ENCODE measurements at places on chromosomes 3 and 15.

- DNase-seq: no peak
These were observed 48.6 kb downstream of the SLC12A8 start for GRCh38 chr3:125163739-125164601.

- no peak for DNase-seq
These were observed 7.9 kb downstream of the ANP32A start for GRCh38 chr15:68812597-68813431.

DNA sequence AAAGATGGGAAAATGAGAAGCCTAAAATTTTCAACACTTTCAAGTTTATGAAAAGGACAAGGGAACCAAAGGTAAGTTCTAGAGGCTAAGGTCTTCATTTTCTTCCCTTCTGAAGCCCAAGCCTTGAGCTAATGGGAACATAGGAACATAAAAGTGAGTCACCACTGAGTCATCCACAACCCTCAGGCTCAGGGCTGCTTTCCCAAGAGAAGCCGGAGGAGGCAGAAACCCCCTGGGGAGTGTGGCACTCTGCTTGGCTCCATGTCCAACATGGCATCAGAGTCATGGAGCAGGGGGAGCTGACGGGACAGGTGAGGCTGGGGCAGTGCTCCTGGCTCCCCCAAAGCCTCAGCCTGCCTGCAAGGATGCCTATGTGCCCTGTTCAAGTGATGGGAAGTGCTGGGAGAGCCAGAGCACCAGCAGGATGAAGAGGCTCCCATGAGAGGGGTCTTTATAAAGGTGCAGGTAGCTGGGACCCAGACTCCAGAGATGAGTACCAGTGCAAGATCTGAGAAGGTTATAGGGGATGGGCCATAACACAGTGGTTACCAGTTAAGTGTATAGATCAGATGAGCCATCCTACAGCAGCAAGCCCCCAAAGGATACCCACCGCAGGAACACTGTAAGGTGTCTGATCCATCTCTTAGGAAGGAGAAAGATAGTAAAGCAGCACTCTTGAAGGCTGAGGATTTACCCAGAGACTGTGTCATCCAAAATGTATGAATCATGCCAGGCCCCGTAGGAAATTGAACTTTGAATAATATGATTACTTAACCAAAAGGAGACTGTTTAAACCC, 31.8 kb upstream of the RYR3 start:
- DNase-seq: peak; percentile 62

GRCh38 chr3:185687271-185687878, 101.3 kb downstream of the SENP2 start:
- DNase-seq: no peak

DNA sequence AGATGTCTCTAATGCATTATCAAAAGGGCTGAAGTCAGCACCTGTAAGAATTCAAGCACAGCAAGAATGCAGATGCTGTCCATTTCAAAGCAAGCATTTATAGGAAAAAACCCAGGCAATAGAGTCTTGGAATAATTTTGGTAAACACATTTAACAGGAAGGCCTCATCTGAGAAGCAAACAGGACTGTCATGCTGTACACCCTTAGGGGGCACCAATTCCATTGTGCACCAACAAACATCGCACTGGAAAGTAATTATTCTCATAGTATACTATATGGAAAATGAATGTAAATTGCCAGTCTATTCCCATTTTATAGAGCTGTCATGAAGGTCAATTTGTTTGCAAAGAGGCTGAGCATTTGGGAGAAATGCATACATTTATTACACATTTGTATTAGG, 247.3 kb upstream of the SUCLG2 start:
- no peak for DNase-seq

DNA sequence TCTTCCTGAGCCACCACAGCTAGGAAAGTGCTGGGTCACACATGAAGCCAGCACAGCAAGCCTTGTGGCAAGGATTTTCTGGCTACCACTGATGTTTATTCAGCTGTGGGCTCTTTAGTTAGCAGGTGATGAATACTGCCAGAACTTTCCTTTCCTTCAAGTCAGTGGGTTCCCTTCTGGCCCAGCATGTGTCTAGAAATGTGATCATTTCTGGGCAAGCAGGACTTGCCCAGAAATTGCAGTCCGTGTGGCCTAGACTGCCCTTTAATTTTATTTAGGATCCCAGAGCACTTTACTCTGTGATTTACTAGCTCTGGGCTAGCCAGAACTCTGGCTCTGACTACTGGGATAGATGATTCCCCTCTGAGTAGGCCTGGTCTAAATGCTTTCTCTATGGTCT, 397.5 kb downstream of the ZIC4 start:
- no peak for DNase-seq

DNA sequence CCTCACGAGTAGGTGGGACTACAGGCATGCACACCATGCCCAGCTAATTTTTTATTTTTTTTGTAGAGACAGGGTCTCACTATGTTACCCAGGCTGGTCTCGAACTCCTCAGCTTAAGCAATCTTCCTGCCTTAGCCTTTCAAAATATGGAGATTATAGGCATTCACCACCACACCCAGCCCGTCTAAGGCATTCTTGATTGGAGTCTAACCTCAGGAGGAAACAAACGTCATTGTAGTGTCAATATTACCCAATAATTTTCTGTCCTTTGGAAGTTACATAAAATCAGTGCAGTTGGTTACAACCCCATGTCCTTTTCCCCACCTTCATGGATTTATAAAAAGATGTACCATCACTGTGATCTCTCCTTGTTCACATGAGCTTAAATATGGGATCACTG, 41.8 kb downstream of the TIMP4 start:
- DNase-seq: no peak

GRCh38 chr15:65828585-65828984, 36.5 kb upstream of the DENND4A start:
- no peak for DNase-seq

GRCh38 chr3:106206613-106207012, 337.8 kb upstream of the CBLB start:
- peak; percentile 5 for DNase-seq

- DNase-seq: peak; percentile 90
These were observed 171.6 kb upstream of the NR2F2 start for GRCh38 chr15:96158938-96159337.

DNA sequence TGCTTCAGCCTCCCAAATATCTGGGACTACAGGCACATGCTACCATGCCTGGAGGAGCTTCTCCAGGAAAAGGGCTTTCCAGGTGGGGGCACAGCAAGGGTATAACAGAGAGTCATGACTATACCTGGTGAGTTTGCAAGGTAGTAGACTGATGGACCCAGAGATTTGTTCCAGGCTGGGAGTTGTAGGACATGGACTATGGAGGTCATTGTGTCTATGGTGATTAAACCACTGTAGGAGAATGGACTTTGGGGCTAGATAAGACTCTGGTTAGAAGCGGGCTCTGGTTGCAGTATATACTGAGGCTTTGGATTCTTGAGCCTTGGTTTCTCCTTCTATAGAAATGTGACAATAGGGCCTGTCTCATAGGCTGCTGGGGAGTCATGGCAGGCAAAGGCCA, 104.7 kb downstream of the EPHB1 start:
- no peak for DNase-seq

- DNase-seq: no peak
These were observed 35.4 kb downstream of the LIPC start for GRCh38 chr15:58467121-58467721.

DNA sequence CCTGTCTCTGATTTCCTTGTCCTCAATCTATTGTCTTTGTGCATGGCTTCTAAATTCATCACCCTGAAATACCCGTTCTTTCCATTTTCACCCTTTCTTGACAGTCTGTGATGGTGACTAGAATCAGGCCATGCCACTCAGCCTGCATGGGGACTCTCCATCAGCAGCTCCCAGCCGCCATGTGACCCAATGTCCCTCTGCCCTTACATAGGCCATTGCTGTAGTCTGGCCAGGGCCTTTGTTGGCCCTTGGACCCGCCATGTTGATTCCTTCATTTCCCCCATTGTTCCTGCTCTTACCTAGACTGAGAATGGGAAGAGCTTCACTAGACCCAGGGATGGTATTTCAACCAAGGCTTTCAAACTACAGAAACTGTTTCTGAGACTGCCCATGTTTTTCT, 45.8 kb downstream of the SPSB4 start:
- no peak for DNase-seq

GRCh38 chr15:78642331-78642730, 1.3 kb upstream of the CHRNB4 start:
- DNase-seq: no peak

DNA sequence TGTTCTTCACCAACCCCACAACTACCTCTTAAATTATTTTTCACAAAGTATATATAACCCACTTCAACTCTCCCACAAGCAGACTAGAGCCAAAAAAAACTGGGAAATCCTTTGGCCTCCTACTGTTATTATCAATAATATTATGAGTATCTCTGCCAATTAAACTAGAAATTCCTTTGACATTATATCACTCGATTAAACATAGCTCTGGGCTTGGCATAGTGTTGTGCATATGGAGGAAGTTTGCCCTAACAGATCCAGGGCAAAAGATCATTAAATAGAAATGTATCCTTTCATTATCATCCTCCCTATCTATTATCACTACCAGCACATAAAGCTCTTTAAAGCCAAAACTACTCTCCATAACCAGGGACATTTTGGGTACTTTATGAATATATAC, 74.9 kb downstream of the OSBPL10 start:
- peak; percentile 36 for DNase-seq

GRCh38 chr15:91988071-91988470, 134.6 kb downstream of the SLCO3A1 start:
- DNase-seq: no peak

- DNase-seq: peak; percentile 42
These were observed 483.1 kb upstream of the EPHA6 start for GRCh38 chr3:96331341-96331740.

DNA sequence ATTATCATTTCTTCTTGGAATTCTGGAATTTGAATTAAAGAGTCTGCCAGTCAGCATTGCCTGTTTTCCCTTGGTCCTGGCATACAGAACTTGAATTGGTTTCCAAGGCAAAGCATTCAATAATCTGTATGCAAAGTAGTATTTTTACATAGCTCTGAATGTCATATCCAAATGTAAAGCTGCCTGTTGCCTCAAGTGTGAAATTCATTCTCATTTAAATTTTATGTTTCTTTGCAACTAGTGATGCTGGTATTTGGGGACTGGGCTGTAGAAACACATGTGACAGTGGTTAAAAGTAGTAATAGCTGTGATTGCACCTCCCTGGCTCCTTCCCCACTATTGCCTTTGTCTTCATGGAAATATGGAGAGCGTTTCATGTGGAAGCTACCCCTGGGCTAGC, 743.9 kb upstream of the GOLIM4 start:
- DNase-seq: no peak

DNA sequence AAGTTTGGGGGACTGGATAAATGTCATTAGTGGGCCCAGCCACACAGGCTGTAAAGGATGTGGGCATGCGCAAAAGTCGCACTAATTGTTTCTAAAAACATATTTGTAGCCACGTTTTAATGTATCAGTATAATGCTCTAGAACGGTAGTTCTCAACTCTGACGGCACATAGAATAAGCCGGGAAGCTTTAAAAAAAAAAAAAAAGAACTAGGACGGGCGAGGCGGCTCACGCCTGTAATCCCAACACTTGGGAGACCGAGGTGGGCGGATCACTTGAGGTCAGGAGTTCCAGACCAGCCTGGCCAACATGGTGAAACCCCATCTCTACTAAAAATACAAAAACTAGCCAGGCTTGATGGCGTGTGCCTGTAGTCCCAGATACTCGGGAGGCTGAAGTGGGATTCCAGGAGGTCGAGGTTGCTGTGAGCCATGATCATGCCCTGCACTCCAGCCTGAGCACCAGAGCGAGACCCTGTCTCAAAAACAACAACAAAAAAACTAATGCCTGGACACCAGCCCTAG, 618 bp upstream of the MON1A start:
- no peak for DNase-seq

DNA sequence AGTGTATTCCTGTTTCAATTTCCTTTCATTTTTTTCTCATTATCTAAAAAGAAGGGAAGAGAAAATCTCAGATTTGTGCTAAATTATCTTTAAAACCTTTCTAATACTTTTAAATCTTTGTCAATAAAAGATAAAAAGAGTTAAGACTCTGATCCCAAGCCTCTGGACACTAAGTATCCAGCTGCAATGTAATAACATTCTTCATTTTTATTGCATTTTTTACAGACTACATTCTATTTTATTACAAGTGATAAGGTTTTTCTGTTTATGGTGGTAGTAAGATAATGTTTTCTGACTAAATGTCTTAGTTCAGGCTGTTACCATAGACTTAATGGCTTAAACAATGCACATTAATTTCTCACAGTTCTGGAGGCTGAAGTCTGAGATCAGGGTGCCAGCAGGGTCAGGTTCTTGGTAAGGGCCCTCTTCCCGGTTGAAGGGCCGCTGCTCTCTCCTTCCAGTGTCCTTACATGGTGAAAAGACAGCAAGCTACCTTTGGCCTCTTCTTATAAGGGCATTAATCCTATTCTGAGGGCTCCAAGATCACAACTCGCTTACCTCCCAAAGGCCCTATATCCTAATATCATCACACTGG, 19.7 kb downstream of the KCNAB1 start:
- no peak for DNase-seq

- DNase-seq: no peak
These were observed 666.7 kb upstream of the SGO1 start for GRCh38 chr3:20852712-20853111.

- no peak for DNase-seq
These were observed at the start of gene ZNF710 for GRCh38 chr15:90001062-90001682. TSS of gene ZNF710 (plus strand) at chr15:90001324. CDS start at chr15:90067138, 65,814 bp downstream.

DNA sequence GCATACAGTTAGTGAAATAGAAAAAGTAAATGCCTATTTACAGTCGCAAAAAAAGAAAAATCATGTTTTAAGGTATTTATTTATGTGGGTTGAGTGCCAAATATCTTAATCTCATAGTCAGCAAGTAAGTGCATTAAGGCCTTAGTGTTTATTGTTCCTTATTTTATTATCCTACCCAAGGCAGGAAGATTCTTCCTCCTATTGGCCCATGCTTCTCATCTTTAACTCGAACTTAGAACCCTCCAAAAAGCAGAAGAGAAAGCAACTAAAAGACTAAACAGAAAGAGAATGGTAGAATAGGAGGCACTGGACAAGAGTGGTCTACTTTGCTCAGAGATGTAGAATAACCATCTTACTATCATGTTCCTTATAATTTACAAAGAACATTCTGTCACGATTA, 7.5 kb downstream of the RFX7 start:
- DNase-seq: no peak

GRCh38 chr3:67290438-67290837, 292.3 kb downstream of the KBTBD8 start:
- DNase-seq: no peak

DNA sequence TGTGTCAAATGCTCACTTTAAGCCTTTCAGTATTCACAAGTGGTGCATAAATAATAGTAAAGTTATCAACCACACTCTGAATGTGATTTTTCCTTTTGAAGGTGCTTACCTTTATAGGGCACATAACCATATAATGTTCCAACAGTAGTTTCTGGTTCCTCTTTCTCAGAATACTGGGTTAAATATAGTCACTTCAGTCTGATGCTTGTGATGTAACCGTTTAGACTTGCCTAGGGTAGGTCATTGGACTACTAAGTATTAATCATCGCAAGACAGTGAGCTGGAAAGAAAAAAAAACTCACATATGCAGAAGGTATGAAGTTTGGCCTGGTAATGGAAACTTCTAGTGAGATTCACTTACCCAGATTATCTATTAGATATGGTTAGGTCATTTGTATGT, 1.9 kb downstream of the KBTBD8 start:
- no peak for DNase-seq

GRCh38 chr3:53570709-53571108, 76.3 kb downstream of the CACNA1D start:
- no peak for DNase-seq

All from dermis microvascular lymphatic vessel endothelial cell (primary cell).